Smooth muscle cell of the umbilical artery (primary cell): ENCODE measurements at places on chromosomes 16 and 17. TPM values are rescaled to one million over a fixed set of nuclear protein-coding genes. Genes with fewer than 3 reads are reported as not detected.

Gene SOX8
- total RNA-seq: under 0.01 and 0.14 TPM in 2 replicates

Gene CLEC19A
- total RNA-seq: not detected in 2 replicates

Gene FBXL19
- total RNA-seq: 25.2 and 25.5 TPM in 2 replicates

Gene PTX4
- not detected in 2 replicates for total RNA-seq

Gene CRYM
- 0.51 TPM in 1 of 2 replicates, not detected in the other for total RNA-seq
